ENCODE measurements at places on chromosomes 5 and 9.

- DNase-seq, result no peak
Observed at GRCh38 chr5:116942622-116943021, 368.0 kb upstream of the SEMA6A start.

GRCh38 chr9:136690806-136691261, 3.6 kb upstream of the AGPAT2 start:
- no peak for DNase-seq

DNA sequence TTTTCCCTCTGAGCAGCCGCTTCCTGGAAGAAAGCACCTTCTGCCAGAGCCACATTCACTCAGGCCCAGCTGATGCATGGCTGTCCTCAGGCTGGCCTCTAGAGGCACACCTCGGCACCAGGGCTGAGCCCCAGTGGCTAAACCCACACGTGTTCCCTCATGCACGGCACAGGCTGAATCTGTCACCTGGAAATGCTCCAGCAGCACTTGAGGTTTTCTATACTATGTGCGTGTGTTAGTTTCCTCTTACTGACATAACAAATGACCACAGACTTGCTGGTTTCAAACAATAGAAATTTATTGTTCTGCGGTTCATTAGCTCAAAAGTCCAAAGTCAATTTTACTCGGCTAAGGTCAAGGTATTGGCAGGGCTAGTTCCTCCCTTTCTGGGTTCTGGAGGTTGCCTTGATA, 141.4 kb downstream of the LRRC70 start:
- peak; percentile 15 for DNase-seq

GRCh38 chr9:72564479-72565281, 43.3 kb downstream of the TMC1 start:
- DNase-seq, result no peak

GRCh38 chr9:4164356-4164755, 135.5 kb downstream of the GLIS3 start:
- DNase-seq, result no peak

DNA sequence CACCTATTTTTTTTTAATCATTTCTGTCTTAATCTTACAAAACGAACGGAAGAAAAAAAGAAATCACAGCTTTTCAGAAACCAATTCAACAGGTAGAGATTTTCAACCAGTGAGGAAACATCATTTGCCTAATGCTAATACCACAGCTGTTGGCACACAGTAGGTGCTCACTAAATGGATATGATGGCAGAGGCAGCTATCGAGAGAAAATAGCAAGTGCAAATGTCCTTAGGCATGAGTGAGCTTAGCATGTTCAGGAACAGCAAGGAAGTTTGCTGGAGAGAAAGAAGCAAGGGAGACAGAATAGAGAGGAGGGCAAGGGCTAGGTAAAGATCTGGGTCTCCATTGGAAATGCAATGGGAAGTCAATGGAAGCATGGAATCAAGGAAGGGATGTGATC, 49.2 kb downstream of the CEMIP2 start:
- DNase-seq, result no peak

GRCh38 chr5:35857606-35858205, 1.0 kb downstream of the IL7R start:
- DNase-seq, result no peak

DNA sequence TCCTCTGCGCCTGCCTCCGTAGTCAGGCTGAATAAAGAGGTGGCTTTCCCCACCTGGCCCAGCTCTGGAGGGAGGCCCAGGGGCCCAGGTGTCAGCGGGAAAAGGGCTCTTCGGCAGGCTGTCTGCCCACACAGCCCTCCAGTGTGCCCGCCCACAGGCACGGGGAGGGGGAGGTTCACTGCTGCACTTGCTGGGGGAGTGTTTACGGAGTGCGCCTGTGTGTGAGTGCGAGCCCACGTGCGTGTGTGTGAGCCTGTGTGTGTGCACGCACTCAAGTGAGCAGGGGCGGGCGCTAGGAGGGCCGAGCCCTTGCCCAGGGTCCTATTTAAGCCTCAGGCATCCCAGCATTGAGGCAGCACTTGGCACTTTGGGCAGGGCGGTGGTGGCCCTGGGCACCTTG, 10.9 kb downstream of the DNLZ start:
- DNase-seq, result no peak

- DNase-seq, result no peak
Observed at GRCh38 chr9:100602342-100602801, 24.5 kb downstream of the CAVIN4 start.

Data from GM12892 (cell line).